ENCODE measurements at places on chromosomes 12 and 14. TPM values are rescaled to one million over a fixed set of nuclear protein-coding genes. Genes with fewer than 3 reads are reported as not detected.

DNA sequence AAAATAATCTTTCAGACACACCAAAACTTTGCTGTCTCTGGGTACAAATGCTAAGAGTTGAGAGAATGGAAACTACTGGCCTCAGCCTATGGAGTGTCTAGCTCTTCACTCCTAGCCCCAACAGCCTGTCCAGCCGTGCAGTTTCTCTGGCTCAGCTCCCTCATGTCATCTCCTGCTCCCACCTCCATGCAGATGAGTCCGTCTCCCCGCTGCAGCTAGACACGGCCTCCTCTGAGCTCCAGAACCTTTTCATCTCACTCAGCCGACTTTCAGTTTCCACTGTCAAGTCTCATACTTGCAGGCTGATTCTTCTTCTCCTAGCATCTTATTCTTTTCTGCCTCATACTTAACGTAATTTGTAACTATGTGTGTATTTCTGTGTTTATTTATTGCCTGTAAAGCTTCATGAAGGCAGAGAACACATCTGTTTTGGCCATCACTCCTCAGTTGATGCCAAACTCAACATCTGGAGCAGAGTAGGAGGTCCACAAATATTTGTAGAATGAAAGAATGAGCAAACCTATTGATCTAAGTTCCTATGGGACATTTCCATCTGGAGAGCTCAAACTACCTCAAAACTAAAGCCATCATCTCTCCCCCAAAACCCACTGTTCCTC is 139.8 kb upstream of the PWP1 start:
- no peak for DNase-seq

DNA sequence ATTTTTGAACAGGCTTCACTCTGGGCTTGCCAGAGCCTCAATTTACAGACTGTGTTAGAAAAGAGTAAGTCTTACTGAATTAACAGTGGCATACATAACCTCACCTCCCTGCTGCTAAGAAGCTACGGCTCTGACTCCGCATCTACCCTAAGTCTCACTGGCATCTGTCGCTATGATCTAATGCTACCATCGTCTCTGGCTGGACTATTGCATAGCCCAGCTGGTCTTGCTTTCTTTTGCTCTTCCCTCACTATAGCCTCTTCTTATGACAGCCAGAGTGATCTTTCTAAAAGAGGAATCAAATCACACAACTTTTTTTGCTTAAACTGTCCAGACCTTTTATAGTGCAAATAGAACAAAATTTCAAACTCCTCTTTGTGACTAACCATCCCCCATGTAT is 81.1 kb downstream of the SLC24A4 start:
- DNase-seq = no peak

DNA sequence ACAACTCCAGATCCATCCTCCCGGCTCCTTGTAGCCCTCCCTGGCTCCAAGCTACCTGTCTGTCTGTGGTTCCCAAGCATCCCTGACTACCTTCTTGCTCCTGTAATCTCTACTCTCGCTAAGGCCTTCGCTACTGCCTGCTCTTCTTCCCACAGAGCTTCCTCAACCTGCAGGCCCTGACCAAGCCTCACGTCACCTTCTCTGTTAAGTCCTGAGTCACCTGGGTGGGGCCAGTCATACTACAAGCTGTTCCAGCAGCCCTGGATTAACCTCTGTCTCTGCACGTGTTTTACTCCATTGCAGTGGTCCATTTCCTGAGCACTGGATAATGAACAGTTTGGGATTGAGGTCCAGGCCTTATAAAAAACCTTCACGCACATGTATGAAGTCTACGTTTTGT is 770.7 kb downstream of the BCL11B start:
- DNase-seq = no peak

DNA sequence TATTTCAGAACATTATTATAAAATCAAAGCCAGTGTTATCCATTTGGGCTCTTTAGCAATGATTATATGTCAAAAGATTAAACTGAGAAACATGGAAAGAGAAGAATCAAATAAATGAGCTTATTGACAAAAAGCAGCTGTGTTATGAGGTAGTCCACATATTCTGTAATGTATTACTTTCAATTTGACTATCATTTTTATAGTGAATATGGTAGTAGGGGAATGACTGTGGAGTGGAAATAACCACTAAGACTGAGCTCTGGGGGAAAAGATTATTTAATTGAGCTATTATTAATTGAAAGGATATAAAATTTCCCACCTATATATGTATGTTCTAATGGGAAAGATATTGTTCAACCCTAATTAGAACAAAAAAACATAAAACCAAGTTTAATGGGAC is 381.3 kb downstream of the TMTC2 start:
- no peak for DNase-seq

GRCh38 chr12:89568484-89568883 is 42.6 kb upstream of the POC1B start:
- DNase-seq = no peak

DEPDC4 gene
- total RNA-seq = 0.58 TPM

DMAC2L gene
- total RNA-seq = 19.5 TPM

OASL gene
- total RNA-seq = 8.1 TPM

TAS2R30 gene
- 4.1 TPM for total RNA-seq

TOMM20L gene
- total RNA-seq = not detected
